Hepatic stellate cell (primary cell): ENCODE measurements at places on chromosomes 16 and 17.

DNA sequence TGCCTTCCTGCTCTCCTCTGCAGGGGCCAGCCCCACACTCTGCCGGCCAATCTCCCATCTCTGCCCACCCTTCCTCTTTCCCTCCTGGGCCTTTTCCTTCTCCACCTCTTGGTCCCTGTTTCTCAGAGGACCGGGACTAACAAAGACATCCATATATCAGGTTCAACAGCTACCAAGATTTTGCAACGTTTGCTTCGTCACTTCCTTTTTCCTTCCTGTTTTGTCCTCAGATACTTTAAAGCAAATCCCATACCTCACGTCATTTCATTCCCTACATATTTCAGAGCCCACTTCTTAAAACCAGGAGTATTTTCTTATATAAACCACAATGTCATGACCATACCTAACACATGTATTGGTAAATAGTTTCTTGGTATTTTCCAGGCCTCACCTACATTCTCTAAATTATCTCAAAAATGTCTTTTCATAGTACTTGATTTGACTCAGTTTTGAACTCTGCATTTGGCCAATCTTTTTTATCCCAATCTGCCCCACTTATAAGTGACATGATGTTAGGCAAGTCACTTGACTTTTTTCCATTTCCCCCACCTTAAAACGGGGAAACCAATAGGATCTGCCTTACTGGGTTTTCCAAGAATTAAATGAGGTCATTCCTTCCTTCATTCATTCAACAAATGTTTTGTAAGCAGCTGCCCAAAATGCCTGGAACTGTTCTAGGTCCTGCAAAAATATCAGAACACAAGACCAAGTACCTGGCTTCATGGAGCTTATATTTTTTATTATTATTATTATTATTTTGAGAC, 7.2 kb upstream of the USP10 start:
- no peak for DNase-seq

DNA sequence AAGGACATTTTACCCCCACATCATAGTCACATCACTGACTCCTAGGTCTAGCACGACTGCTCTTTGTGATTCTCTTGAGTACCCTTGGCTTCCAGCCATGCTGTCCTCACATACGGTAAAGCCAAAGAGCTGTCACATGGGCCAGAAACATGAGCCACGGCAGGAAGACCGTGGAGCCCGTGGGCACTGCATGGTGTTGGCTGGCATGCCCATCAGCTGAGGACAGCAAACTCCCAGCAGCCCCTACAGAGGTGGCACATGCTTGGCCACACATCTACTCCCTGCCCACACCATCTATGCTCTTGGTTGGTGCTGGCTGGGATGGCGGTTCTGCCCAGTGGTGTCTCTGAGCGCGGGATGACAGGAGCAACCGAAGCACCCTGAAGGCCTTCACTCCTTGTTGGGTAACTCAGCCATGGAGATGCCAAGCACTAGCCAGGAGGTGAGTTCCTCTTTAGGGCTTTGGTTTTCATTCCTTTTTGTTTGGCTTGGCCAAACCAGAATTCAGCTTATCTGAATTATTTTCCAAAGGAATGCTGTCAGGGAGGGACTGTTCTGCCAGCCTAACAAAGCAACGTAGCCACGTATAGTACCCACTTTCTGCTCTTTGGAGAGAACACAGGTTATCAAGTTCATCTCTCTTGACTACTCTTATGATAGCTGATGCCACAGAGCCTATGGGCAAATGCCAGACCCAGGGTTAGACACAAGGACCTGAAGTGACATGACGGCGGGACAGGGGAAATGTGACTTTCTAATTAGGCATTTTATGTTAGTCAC, 10.0 kb downstream of the TNFAIP1 start:
- no peak for DNase-seq

DNA sequence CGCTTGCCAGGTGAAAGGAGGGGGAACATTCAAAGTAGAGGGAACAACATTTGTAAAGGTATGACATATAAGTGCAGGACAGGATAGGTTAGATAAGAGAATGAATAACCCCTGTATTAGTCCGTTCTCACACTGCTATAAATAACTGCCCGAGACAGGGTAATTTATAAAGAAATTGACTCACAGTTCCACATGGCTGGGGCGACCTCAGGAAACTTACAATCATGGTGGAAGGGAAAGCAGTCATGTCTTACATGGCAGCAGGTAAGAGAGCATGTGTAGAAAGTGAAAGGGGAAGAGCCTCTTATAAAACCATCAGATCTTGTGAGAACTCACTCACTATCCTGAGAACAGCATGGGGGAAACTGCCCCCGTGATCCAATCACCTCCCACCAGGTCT, 223.8 kb downstream of the SOX9 start:
- no peak for DNase-seq

DNA sequence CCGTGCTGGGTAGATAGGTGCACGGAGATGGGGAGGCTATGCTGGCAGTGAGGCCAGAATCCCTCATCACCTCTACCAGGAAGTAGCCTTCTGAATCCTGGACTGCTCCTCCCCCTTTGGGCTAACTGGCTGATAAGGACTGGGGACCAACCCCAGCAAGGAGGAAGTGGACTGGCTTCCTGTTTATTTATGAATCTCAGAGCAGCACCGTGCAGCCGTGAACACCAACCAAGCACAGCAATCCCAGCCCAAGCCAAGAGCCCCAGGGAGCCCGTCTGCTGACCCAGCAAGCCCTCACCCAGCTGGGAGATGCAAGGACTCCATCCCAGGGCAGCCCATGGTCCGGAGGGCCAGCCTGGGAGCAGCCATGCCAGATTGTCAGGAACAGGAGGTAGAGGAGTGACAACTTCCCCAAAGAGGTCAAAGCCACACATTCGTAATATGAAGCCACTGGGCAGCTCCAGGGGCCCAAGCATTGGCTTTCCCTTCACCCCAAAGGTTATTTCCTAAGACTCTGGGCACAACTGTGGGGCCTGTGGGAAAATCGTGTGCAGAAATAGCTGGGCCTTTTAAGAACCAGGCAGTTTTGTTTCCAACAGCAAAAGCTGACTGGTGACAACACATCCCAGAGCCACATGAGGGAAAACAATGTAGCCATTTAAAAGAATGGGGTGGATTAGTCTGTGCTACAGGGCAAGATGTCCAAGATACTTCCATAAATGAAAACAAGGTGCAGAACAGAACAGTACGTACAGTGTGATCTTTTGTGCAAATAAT, 23.9 kb downstream of the PHB1 start:
- DNase-seq, result peak; percentile 29

DNA sequence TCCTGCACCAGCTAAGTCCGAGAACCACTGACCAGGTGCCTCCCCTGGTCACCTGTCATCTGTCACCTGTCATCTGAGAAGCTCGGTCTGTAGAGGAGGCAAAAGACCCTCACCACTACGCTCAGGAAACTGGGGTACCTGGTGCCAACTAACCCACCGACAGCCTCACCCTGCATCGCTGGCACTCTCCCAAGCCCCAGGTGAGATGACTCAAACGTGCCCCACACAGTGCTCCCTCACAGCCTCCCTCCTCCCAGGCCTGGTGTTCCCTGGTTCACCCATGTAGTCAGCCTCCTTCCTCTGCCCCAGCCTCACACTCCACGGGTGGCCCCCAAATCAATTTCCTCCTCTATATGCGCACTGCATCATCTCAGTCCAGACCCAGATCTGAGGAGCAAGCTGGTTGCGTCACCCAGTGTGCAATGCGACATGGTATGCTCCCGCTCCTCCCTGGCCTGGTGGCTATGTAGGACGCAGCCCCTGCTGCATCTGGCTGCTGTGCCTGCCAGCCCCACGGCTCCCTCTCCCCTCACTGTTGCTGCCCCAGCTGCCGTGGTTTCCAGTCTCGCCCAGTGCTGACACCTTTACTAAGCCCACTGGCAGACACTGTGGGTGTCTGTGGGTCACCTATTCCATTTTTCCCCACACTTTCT, 68.3 kb downstream of the GTF3C1 start:
- no peak for DNase-seq

DNA sequence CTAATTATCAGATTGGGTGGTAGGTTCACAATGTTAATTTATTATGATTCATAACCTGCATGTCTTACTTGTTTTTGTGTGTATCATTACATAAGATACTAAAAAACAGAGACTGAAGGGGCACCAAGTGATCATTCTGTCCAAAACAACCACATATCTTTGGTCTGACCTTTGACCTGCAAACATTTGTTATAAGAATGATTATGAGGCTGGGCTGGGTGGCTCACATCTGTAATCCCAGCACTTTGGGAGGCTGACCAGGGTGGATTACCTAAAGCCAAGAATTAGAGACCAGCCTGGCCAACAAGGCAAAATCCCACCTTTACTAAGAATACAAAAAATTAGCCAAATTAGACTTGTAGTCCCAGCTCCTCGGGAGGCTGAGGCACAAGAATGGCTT, 116.4 kb downstream of the SPAG9 start:
- DNase-seq, result no peak

- peak; percentile 65 for DNase-seq
These were observed 8.6 kb downstream of the CARHSP1 start for GRCh38 chr16:8859913-8860881.

GRCh38 chr16:16908077-16908476, 529.1 kb downstream of the NPIPA7 start:
- DNase-seq, result no peak

DNA sequence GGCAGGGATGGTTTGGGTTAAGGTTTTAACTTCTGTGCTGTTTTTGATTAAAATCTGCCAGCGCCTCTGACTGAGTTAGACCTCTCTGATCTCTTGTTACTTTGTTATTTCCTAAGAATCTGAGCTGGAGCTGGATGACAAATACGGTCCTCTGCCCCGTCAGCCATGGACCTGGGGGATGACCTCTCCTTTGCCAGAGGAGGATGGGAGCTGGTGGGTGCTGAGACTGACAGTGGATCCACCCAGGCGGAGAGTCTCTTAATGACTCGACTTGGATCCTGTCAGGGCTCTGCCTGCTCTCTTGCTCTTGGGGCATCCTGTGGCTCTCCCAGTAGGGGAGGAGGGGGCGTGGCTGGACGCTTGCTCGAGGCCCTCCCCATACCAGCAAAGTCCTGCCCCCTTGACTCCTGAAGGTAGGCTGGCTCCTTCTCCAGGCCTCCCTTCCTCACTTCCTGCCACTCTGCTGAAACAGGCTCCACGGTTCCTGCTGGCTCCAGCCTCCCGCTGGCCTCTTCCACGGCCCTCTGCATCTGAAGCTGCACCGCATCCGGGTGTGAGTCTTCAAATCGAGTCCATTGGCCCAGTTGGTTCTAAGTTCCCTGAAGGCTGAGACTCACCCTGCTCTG, 24.8 kb upstream of the MAP3K14 start:
- DNase-seq, result peak; percentile 59

- no peak for DNase-seq
These were observed 341.9 kb upstream of the CDH11 start for GRCh38 chr16:65463652-65464260.

- DNase-seq, result no peak
These were observed 5.2 kb upstream of the SMARCD2 start for GRCh38 chr17:63847525-63848249.
